Kidney (tissue), 22 donors: ENCODE measurements at places on chromosomes 11 and 22. TPM values are rescaled to one million over a fixed set of nuclear protein-coding genes. Genes with fewer than 3 reads are reported as not detected.
A peak's percentile ranks its signal among the peaks of the same experiment; 100 is the strongest.

GRCh38 chr11:73241300-73241699 lies 23.2 kb downstream of the P2RY2 start:
- peak; percentile 20 for DNase-seq

- peak; percentile 33 for DNase-seq
Measured at GRCh38 chr22:50157709-50158375, 12.7 kb upstream of the PANX2 start.

DNA sequence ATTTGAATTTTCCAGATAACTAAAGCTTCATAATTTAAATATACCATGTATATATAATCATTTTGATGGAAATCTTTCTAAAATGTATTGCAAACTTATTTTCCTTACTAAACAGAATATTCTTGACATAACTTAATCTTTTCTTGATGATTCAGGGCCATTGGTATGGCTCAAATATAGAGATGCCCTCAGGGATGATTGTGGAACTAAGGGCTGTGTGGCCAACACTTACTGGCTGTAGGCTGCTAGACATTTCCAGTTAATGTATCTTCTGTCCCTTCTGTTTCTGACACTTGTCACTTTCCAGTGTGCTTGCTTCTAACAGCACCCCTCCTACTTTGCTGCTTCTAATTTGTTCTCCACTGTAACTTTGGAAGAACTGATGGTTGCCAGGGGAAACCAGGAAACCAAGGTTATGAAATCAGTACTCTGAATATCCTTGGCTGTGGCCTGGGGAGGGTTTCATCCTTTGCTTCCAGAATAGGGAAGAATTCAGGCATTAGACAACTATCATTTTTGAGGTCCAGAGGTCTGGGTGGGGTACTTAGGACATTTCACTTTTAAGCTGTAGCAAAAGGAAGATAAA lies 697.2 kb downstream of the ETS1 start:
- no peak for DNase-seq

CACNA1I gene
- 0.63 TPM for total RNA-seq
